KBM-7 (cell line): ENCODE measurements at places on chromosomes 7 and 10.

GRCh38 chr7:102275123-102275703 is 11.5 kb upstream of the SH2B2 start:
- no peak for DNase-seq

- DNase-seq = no peak
Observed at GRCh38 chr10:3807211-3807927, 22.4 kb upstream of the KLF6 start.

DNA sequence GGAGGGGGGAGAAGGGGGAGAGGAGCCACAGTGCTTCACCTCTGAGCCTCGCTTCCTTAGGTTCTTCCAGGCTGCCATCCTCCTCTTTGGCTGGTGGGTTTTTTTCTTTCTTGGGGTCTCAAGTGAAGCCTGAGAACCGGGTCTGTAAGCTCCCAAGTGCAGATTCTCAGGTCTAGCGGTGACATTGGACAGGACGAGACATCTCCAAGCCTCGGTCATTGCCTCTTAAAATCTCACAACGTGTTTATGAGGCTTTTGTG is 817 bp upstream of the IL15RA start:
- DNase-seq = no peak

DNA sequence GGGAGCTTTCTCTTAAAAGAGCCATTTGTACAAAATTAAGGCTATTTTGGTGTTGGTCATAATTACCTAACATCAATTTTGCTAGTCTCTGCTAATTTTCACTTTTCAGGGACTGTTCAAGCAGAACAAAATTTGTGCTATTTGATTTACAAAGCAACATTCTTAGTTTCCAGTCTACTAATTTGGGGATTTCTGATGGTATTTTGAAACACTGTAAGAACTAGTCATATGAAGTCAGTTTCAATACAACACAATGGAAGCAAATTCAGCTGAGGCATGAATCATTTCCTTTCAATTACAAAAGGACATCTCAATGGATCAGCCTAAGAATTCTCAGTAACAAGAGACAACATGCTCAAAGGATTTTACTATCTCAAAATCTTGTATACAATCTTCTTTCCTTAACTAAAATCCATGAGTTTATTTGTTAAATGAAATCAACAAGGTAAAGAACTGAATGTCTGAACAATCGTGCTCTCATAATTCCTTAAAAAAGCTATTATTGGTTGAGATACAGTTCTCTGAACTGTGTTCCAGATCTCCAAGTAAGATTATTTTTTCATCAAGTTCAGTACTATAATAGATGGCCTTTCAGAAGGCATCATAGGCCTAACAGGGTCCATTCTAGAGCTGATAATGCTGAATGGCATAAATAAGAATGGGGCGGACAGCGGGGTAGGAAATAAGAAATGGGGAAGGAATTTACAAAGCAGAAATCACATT is 144.6 kb downstream of the NRCAM start:
- DNase-seq = no peak

- DNase-seq = no peak
Observed at GRCh38 chr7:46218461-46219200, 297.6 kb upstream of the IGFBP3 start.

DNA sequence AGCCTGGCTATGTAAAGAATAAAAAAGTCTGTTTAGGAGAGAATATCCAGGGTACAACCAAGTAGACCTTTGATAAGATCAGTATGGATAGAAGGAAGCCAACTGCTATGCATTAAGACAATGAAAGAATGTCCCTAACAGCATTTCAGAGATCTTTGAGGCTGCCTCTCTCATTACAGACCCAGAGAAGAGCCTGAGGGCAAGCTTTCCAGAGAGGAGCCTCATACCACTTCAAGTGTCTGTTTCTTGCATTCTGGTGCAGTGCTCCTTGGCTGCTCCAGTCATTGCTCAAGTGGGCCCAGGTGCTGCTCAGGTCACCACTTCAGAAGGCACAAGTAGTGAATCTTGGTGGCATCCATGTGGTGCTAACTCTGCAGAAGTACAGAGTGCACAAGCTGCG is 514.0 kb downstream of the PLXDC2 start:
- DNase-seq = no peak

DNA sequence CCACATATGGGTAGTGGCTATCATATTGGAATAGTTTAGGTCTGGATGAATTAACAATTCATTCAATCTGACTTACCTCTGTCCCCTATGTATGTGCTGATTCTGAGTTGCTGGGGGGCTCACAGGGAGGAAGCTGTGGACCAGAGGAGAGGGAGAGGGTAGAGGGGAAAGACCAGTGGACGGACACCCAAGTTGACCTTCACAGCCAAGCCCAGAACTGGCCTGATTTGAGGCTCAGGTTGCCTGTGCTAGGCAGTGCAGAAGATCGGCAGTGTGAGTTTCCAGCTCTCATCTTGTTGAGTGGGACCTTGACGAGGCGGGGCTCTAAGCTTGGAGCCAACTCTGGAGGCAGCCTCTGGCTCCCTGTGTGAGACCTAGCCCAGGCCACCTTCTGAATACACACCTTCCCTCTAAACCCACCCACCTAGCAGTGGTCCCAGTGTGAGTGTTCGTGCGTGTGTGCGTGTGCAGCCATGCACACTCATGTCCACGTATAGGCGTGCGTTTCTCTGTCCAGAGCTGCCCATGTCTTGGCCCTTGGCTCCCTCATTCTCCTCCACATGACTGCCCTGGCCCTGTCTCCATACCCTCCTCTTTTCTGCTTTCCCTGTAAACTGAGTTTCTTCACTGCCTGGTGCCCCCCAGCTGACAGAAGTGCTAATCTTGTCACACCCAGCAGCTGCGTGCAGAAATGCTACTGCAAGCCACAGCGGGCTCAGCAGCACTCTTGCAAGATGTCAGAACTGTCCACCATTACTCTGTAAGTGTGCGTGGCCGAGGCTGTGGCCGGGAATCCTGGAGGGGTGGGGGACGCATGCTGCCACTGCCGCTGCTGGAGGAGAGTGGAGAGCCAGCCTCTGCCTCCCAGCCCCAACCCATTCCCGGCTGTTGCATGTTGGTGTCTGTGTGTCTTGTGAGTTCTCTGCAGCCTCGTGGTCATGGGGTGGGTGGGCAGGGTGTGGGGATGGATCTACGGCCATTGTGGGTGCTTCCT is 47.6 kb downstream of the ADCYAP1R1 start:
- DNase-seq = no peak

GRCh38 chr7:156554488-156554887 is 86.1 kb upstream of the RNF32 start:
- no peak for DNase-seq

GRCh38 chr10:12949248-12949647 is 52.3 kb downstream of the CCDC3 start:
- no peak for DNase-seq

GRCh38 chr10:22321924-22322640 is 1.2 kb downstream of the BMI1 start:
- DNase-seq = no peak

- no peak for DNase-seq
Observed at GRCh38 chr10:77698267-77698931, 60.8 kb upstream of the KCNMA1 start.

- no peak for DNase-seq
Observed at GRCh38 chr10:34985146-34985545, 105.0 kb downstream of the CUL2 start.

DNA sequence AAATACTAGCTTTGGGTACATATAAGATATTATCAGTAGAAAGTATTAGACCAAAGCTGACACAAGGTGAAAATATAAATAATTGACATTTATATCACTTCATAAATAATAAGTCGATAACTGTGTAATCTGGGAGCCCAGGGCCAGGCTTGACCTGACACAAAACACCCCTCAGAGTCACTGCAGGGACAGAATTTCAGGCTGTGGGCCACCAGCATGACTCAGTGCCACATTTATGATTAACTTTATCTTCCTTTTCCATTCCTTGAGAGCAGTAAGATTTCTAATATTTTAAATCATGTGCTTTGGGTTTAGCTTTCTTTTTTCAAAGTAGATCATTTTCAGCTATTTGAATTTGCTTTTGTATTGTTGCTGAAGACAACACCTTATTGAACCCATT is 102.9 kb upstream of the NFE2L3 start:
- no peak for DNase-seq

DNA sequence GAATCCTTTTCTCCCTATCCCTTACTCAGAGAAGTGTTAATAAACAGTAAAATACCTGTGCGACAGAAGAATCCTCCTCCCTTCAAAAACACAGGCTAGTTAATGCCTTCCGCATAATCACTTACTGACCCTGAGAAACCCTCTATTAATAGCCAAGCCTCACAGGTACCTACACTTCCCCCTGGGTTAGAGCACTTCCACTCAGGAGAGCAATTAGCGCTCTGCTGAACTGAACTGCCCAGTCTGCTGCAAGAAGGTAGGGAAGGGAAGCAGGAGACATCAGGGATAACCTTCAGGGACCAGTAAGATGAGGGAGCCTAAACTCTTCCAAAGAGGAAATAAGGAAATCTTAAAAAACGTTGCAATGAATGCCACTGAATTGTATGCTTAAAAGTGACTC is 39.6 kb downstream of the KIAA1549 start:
- no peak for DNase-seq

DNA sequence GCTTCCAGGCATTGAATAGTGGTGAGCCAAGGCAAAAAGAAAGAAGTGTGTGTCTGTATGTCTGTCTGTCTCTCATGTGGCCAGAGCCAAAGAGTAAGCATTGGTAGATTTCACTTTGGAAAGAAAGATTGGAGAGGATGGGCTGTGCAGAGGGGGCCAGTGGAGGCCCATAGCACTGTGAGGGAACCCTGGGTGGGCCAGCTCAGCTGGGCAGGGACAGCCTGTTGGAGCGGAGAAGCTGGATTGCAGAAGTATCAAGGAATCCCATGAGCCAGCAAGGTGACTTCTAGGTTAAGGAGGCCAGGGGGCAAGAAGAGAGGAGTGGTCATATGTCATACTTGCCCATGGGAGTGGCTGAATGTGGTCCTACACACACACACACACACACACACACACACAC is 1.5 kb upstream of the GRID1 start:
- DNase-seq = no peak

GRCh38 chr10:29761916-29762315 is 127.1 kb upstream of the SVIL start:
- DNase-seq = peak; percentile 28

DNA sequence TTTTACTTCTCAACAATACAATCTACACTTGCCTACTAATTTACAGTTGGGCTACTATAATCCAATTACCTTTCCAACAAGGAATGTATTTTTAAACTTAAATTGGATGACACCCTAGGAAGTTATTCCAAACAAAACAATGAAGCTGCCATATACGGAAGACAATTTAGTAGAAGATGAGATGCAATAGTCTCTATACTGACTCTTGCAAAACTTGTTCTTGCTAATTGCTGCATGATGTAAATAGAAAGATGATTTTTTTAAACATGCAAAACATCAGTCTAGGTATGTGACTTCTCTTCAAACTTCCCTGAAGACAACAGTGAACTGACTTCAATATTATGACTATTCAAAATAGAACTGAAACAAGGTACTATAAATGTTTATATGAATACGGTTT is 17.6 kb downstream of the NT5C3A start:
- no peak for DNase-seq
